Panc1 (cell line): ENCODE measurements at places on chromosomes 3 and 15. TPM values are rescaled to one million over a fixed set of nuclear protein-coding genes. Genes with fewer than 3 reads are reported as not detected.

- peak; percentile 10 for DNase-seq
- peaks cover 4% of the 10 kb centered on the region for H3K27me3 ChIP-seq
- H3K36me3 ChIP-seq: no peaks in the 10 kb centered on the region
- H3K27ac ChIP-seq: no peak overlapping the region
- no peaks in the 10 kb centered on the region for H3K4me1 ChIP-seq
Observed at GRCh38 chr15:60673918-60674558, 195.1 kb upstream of the ICE2 start.

DNA sequence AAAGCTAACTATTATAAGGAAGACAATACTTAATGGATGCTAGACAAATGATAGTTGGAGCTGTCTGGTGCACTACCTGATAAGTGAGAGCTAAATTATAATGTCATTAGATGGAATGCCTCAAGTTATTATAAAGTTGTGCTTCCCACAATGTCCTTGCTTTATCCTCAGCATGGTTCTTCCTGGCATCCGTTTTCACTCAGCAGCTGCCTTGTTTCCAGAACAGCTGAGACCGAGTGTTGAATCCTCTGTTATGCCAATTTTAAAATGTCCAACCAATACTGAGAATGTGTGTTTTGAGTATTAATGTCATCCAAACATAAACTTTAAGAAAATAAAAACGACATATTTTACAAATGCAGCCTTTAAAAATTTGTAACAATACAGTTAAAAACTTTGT lies 286.7 kb upstream of the SOX2 start:
- H3K27ac ChIP-seq: no peak overlapping the region
- no peaks in the 10 kb centered on the region for H3K4me1 ChIP-seq
- DNase-seq: no peak
- no peaks in the 10 kb centered on the region for H3K27me3 ChIP-seq
- H3K4me3 ChIP-seq: no peak overlapping the region
- no peaks in the 10 kb centered on the region for H3K36me3 ChIP-seq

DNA sequence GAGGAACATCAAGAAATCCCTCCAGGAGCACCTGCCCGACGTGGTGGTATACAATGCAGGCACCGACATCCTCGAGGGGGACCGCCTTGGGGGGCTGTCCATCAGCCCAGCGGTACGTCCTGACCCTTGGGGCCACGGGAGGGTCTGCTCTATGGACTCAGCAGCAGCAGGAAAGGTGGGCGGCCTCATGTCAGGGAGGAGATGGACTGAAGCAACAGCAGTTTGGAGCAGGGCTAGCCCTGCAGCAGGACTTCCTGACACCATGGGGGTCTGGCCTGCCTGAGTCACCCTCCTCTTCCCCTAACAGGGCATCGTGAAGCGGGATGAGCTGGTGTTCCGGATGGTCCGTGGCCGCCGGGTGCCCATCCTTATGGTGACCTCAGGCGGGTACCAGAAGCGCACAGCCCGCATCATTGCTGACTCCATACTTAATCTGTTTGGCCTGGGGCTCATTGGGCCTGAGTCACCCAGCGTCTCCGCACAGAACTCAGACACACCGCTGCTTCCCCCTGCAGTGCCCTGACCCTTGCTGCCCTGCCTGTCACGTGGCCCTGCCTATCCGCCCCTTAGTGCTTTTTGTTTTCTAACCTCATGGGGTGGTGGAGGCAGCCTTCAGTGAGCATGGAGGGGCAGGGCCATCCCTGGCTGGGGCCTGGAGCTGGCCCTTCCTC lies 24.2 kb downstream of the HDAC11 start:
- H3K27ac ChIP-seq: no peak overlapping the region
- H3K4me1 ChIP-seq: peaks cover 9% of the 10 kb centered on the region
- DNase-seq: no peak
- no peaks in the 10 kb centered on the region for H3K27me3 ChIP-seq
- no peak overlapping the region for H3K4me3 ChIP-seq
- no peaks in the 10 kb centered on the region for H3K36me3 ChIP-seq

DNA sequence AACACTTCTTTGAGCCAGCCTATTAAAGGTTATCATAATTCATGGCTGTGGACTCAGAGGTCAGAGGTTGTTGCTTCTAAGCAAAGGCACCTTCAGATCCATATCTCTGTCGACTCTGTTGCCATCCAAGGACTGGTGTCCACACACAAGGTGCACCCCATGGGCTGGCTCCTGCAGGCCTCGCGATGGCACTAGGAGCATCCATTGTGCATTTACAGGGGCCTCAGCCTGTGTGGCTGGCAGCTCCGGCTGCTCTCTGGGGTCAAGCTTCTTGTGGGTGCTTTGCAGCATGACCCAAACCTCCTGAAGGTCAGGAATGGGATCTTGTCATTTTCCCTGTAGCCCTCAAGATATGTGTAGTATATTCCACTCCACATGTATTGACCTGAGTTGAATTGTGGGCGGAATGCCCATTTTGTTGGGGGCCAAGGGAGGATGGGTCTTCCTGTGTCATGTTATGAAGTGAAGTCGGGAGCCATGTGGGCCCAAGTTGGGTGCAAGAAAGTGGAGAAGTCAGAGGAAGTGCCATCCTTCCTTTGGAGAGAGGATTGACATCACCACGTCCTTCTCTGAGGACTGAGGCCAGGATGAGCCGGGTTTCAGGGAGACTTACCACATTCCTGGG lies 43.9 kb downstream of the CHDH start:
- no peak overlapping the region for H3K27ac ChIP-seq
- H3K4me3 ChIP-seq: no peak overlapping the region
- H3K27me3 ChIP-seq: no peaks in the 10 kb centered on the region
- DNase-seq: no peak

DNA sequence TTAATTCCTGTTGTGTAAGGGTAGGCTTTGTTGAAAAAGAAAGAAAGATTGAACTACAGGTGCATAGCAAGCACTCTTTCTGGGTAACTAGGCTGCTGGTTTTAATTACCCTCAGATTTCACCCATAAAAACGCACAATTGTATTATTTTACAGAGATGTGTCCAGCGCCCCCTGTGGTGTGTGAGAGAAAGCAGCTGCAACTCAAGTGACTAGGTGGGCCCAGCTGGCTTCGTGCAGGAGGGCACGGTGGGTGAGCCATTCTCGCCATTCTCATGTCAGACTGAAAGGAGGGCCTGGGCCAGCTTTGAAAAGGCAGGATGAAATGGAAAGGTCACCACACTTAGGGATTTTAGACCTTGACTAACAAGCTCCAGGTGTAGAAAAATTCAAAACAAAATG lies 122.6 kb downstream of the LRIG1 start:
- H3K27ac ChIP-seq: no peak overlapping the region
- no peaks in the 10 kb centered on the region for H3K36me3 ChIP-seq
- no peaks in the 10 kb centered on the region for H3K4me1 ChIP-seq

GRCh38 chr3:2261747-2262146 lies 163.1 kb downstream of the CNTN4 start:
- no peaks in the 10 kb centered on the region for H3K36me3 ChIP-seq
- no peak overlapping the region for H3K4me3 ChIP-seq
- no peak for DNase-seq
- no peak overlapping the region for H3K27ac ChIP-seq
- H3K27me3 ChIP-seq: no peaks in the 10 kb centered on the region

GRCh38 chr3:14429237-14429636 lies 26.8 kb downstream of the SLC6A6 start:
- H3K27ac ChIP-seq: no peak overlapping the region; the same call in 1 of the 2 replicates
- DNase-seq: no peak
- H3K36me3 ChIP-seq: no peaks in the 10 kb centered on the region
- H3K4me3 ChIP-seq: no peak overlapping the region
- peaks cover 88% of the 10 kb centered on the region for H3K4me1 ChIP-seq
- H3K27me3 ChIP-seq: no peaks in the 10 kb centered on the region

- no peaks in the 10 kb centered on the region for H3K36me3 ChIP-seq
- H3K4me3 ChIP-seq: no peak overlapping the region
Observed at GRCh38 chr3:146473726-146474125, 4.4 kb upstream of the PLSCR2 start.

Gene PTX3
- 2.1 TPM for total RNA-seq

Gene PLA2G4E
- total RNA-seq: not detected

Gene COL6A5
- total RNA-seq: not detected
